ENCODE measurements at places on chromosomes 3 and 15.

- no peak for DNase-seq
These were observed 158.6 kb downstream of the RAP2B start for GRCh38 chr3:153320585-153321128.

GRCh38 chr3:123590685-123591450 is 6.0 kb upstream of the HACD2 start:
- no peak for DNase-seq

GRCh38 chr15:90558171-90558573 is 28.4 kb downstream of the CRTC3 start:
- DNase-seq, result no peak

- no peak for DNase-seq
These were observed 165.3 kb downstream of the FNDC3B start for GRCh38 chr3:172204716-172205115.

DNA sequence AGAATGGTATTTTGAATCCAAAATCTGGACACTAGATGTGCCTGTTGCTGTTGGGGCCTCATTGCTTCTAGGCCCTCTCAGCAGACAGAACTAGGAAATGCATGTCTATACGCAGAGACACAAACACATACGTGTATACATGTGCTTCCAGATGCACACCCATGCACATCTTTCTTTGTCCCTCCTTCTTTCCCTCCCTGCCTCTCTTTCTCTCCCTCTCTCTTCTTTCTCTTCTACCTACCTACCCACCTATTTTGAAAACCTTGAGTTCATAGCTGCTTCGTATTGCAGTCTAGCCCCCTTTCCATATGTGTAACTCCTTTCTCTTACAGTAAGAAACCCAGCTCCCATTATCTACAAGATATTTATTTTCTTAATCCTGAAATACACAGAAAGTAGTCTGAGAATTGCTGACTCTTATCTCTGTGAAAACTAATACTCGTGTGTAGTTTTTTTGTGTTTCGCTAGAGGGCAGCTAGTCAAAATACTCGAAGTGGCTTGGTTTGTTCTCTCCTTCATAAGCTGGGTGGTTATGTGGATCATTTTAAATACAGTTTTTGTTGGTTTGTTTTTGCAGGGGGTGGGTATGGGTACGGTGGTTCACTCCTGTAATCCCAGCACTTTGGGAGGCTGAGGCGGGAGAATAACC is 18.5 kb downstream of the RPL32 start:
- DNase-seq, result no peak

GRCh38 chr3:168796339-168796738 is 700.6 kb upstream of the GOLIM4 start:
- no peak for DNase-seq

DNA sequence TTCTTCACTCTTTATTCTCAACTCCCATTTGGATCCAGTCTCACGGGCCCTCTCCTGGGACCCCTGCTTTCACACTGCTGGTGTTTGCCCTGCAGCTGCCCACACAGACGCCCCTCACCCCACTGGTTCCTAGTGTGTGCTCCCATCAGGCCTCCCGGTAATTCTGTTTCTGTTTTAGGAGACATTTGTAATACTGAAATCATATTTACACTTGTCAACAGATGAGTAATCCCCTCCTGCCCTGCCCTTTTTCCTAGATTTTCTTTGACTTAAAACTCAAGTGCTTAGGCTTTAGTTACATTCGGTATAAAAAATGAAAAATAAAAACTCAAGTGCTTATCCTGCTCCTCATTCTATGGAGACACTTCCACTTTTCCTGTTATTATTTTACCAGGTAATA is 18.4 kb upstream of the ABTB1 start:
- no peak for DNase-seq

DNA sequence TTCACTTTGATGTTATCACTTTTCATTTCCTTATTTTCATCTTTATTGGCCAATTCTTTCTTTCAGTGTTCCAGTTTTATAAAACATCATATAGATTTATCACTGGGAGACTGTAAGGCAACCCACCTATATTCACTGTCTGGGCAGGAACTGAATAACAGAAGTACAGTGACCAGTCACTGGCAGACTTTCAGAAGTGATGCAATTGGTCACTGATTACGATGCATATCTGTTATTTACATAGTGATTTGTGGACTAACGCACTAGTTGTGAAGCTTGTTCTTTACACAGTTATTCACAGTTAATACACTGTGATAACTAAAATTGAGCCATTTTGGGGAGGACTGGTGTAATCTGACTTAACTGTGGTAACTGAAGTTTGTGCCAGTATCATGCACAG is 190.2 kb upstream of the DPH6 start:
- DNase-seq, result no peak

- no peak for DNase-seq
These were observed 100.7 kb downstream of the ANXA2 start for GRCh38 chr15:60297047-60297446.

DNA sequence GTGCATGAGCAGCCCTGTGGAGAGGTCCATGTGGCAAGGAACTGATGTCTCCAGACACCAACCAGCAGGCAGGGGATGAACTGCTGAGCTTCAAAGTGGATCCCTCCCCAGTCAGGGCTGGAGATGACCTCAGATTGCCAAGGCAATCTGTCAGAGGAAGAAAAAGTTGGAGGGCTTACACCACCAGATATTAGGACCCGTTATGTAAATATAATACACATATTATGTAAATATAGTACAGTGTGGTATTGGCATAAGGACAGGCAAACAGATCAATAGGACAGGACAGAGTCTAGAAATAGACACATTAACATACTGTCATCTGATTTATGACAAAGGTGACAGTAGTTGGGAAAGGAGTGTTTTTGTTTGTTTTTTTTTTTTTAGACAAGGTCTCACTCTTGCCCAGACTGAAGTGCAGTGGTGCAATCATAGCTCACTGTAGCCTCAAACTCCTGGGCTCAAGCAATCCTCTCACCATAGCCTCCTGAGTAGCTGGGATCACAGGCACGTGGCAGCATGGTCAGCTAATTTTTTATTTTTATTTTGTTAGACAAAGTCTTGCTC is 18.0 kb upstream of the RAB7A start:
- no peak for DNase-seq

Data from activated CD4-positive, alpha-beta T cell treated with anti-CD3 and anti-CD28 coated beads, Interleukin-2, amount 50 U/mL, for 16 hours (primary cell).